ENCODE measurements at places on chromosomes 3 and 15. TPM values are rescaled to one million over a fixed set of nuclear protein-coding genes. Genes with fewer than 3 reads are reported as not detected.

The ARPP21 gene
- not detected for total RNA-seq

The A4GNT gene
- not detected for total RNA-seq

The SYNPR gene
- not detected for total RNA-seq

The CCR5 gene
- total RNA-seq = 1.9 TPM

The RETNLB gene
- total RNA-seq = 97.9 TPM

The IL16 gene
- total RNA-seq = 3.7 TPM

The IREB2 gene
- total RNA-seq = 59.9 TPM

The PLD1 gene
- total RNA-seq = 81.3 TPM
